ENCODE measurements at places on chromosomes 12 and 14.

- DNase-seq = no peak
Observed at GRCh38 chr14:68556253-68556652, 236.6 kb downstream of the ZFP36L1 start.

- DNase-seq = no peak
Observed at GRCh38 chr14:38578278-38578681, 322.4 kb upstream of the CLEC14A start.

GRCh38 chr14:90419200-90419599 is 22.4 kb downstream of the CALM1 start:
- no peak for DNase-seq

DNA sequence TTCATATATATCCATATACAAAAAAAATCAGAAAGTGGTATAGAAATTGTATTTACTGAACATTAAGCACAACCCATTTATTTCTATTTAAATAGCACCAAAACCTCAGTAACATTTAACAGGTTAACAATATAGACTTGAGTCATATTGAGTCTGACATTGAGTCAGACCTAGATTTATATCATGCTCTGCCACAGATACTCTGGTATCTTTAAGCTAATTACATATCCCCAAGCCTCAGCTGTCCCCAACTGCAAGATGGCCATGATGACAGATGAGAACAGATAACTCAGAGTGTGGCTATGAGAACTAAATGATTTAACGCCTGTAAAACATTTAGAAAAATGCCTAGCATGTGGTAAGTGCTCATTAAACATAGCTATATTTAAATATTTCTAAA is 40.3 kb downstream of the IFNG start:
- peak; percentile 88 for DNase-seq

DNA sequence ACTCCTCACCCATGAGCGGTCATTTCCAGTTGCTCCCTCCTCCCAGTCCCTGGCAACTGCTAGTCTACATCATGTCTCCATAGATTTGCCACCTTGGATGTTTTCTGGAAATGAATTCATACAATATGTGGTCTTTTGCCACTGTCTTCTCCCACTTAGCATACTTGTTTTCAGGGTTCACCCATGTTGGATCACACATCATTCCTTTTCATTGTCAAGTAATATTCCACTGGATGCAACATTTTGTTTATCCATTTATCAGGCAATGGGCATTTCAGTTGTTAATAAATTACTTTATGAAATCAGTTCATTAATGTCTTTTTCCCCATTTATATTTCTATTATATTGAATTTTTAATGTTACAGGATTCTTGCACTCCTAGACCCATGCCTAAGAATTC is 64.3 kb downstream of the EML1 start:
- DNase-seq = no peak

- DNase-seq = no peak
Observed at GRCh38 chr12:63144556-63144955, 6.4 kb downstream of the AVPR1A start.

GRCh38 chr14:76287063-76287462 is 88.9 kb upstream of the ESRRB start:
- no peak for DNase-seq

DNA sequence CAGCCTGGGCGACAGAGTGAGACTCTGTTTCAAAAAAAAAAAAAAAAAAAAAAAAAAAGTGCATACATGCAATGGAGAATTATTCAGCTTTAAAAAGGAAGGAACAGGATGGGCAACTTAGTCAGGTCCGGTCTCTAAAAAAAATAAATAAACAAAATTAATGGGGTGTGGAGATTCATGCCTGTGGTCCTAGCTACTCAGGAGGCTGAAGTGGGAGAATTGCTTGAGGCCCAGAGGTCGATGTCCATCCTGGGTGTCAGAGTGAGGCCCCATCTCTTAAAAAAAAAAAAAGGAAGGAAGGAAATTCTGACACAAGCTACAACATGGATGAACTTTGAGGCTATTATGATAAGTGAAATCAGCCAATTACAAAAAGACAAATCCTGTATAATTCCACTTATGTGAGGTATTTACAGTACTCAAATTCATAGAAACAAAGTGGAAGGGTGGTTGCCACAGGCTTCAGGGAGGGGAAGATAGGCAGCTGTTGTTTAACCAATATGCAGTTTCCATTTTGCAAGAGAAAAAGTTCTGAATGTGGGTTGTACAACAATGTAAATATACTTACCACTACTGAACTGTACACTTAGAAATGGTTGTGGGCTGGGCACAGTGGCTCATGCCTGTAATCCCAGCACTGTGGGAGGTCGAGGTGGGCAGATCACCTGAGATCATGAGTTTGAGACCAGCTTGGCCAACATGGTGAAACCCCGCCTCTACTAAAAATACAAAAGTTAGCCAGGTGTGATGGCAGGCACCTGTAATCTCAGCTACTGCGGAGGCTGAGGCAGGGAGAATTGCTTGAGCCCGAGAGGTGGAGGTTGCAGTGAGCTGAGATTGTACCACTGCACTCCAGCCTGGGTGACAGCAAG is 12.3 kb upstream of the APOF start:
- no peak for DNase-seq

DNA sequence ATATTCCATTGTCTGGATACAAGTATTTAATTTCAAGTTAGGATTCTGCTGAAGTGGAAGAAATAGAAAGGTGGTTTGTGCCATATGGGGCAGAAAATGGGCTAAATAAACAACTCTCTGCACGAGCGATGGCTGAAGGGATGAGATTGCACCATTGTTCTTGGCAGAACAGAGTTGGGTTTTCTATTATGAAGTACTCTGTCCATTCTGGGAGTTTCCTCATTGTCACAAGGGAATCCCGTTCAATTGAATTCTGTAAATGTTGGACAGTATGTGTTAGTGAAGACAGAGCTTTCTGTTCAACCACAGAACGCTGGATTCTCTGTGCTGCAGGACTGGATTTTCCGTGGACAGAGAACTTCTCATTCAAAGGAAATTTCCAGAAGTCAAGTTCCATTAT is 345.5 kb upstream of the PRICKLE1 start:
- no peak for DNase-seq

DNA sequence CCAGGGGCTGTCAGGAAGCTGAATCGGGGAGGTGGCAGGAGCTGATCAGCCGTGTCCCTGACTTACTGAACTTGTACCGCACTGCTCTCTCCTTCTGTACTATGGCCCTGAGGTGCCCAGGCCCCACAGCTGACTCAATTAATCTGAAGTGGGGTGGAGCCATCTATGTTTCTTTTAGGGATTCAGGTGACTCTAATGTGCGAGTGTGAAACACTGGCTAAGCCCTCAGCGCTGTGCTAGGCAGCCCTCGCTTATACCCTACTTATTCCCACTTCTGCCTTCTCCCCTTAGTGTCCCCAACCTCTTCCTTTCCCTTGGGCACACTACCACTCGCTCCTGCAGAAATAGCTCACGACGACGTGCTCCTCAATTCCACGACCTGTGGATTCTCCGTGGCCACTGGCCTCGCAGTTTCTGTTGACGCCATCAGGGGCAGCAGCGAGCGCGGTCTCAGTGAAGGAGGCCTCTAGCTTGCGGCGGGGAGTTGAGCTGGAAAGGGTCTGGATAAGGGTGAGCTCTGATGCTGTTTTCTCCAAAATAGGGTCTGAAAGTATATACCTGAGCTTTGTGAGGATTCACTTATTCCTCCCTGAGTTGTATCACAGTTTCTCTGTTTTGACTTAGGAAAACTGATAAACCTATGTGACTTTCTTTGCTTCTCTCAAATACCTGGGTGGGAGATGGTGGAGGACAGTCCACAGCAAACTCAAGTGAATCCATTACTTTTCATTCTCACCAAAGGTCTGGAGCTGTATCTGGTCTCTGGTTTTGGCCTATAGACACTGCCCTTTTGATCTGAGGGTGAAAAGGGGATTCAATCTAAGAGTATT is 167.6 kb downstream of the SLC41A2 start:
- DNase-seq = peak; percentile 32

GRCh38 chr12:75698052-75698451 is 186.6 kb upstream of the KRR1 start:
- DNase-seq = no peak

DNA sequence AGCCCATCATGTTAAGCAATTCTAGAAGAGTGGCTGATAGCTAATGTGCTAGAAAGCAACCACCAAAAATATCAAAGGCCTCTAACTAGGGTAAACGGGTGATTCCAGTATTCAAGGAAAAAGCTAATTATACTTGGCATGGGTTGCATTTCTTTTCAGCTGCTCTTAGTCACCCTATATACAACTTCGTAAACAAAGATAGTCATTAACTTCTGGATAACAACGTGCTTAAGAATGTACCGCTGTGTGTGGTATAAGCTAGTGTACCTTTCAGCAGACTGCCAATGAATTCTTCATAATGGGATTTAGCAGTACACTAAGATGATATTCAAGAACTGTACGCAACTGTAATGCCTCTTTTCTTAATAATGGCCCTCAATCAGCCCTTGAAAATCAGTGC is 42.2 kb upstream of the SLC6A13 start:
- no peak for DNase-seq

DNA sequence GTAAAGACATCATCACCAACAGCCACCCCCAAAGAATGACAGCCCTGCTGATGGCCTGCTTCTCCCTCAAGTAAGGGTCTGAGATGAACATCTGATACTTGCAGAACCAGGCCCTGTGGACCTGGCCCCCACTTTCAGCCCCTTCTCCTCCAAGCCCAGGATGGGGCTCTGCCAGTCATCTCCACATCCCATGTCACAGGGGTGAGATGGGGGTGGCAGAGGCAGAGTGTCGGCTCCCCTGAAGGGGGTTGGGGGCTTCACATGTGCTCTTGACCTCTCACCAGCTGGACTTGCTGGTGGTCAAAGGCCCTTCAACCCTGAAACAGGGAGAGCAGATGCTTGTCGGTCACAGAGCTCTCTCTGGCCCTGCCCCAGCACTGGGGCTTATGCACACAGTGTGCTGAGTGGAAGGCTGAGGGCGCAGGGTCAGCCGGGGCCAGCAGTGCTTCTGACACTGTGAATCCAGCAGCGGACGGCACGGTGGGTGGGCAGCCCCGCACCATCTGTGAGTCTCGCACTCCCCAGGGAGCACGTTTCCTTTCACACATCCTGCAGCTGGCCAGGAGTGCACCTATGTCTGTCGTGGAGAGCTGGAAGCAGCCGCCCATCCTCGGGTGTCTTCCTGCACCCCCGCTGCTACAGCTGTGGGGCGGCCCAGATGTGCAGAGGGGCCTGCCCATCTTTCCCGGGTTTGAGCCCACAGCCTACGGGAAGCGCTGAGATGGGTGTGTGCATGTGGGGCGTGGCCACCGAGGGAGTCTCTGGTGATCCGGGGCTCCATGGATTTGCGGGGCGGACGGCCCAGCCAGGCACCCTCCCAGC is 94.3 kb downstream of the ADGRD1 start:
- no peak for DNase-seq

- DNase-seq = no peak
Observed at GRCh38 chr12:67410667-67411067, 141.5 kb downstream of the CAND1 start.

DNA sequence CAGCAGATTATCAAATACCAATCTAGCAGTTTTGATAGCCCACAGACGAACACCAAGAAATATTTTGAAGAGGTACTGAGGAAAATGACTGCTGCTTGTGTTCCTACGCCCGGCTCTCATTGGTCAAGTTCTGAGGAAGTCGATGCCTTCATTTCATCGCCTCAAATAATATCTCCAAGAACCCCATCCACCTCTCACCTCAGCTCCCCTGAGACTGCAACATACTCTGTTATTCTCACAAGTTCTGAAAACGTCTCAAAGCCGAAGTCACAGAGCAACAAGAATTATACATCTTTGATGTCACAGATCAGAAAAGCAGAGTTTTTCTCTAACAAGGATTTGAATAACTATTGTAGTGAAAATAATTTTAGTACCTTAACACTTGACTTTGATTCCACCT is 55.5 kb upstream of the BCAT1 start:
- no peak for DNase-seq

DNA sequence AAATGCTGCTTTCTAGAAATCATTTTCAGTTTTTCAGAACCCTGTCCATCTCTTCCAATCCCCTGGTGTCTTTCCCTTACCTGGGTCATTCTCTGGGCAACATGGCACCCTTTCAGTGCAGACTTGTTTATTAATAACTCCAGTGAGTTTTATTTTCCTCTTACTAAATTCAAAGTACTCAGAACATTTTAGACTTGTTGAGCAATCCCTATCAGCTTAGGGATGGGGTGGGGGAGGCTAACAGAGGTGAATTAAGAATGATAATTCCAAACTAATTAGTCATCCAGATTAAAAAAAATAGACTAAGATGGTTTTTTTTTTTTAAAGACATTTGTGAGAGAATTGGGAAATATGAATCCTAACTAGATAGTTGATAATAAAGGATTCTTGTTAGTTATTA is 10.7 kb downstream of the GPRC5A start:
- no peak for DNase-seq

DNA sequence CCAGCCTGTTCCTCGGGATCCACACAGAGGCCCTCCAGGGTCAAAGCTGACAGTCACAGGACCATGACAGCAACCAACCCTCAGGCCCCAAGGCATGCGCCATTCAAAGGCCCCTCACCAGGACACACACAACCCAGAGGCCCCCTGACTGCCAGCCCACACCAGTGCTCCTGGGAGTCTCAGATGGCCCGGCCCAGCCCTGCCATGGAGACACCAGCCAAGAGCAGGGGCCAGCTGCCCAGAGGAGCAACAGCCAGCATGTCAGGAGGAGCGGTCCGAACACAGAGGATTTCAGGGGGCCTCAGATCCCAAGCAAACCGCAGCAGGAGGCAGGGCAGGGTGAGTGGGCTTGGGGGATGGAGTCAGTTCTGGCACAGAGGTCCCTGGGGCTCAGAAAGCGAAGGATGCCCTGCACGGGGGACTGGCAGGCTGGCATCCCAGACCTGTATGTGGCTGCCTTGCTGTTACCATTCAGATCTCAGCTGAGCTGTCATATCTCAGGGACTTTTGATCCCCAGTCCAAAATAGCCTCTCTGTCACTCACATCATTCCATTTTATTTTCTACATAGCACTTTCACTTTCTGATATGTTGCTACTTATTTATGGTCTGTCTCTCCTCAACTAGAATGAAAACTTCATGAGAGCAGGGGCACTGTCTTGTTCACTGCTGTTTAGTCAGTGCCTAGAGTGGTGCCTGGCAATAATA is 4.8 kb downstream of the TMEM229B start:
- DNase-seq = no peak

- DNase-seq = no peak
Observed at GRCh38 chr14:102138961-102139285, 774 bp upstream of the WDR20 start.

DNA sequence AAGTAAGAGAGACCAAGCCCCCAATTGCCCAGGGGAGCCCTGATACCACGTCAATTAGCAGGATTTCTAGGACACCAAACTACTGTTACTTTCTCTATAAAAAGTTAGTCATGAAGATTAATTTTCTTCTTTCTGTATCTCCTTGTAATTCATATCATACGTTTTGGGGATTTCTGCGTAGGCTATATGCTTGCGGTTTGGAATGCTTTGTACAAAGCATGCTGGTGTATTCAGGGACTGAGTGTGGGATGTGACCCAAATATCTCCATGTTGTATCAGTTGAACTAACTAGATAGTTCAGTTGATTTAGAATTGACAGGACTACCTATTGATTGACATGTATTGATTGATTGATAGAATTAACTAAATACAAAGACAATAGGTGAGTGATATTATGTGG is 7.7 kb downstream of the GPR33 start:
- DNase-seq = no peak

GRCh38 chr12:3882896-3883564 is 9.8 kb upstream of the PARP11 start:
- peak; percentile 24 for DNase-seq

- no peak for DNase-seq
Observed at GRCh38 chr12:76942267-76942666, 63.4 kb upstream of the CSRP2 start.

GRCh38 chr12:123614531-123614930 is 12.6 kb downstream of the DDX55 start:
- DNase-seq = no peak

GRCh38 chr14:81305743-81306142 is 85.0 kb upstream of the GTF2A1 start:
- no peak for DNase-seq
